ENCODE measurements at places on chromosomes 5 and 9.

GRCh38 chr5:64665243-64665642 is 25.1 kb upstream of the SHISAL2B start:
- no peak for DNase-seq

DNA sequence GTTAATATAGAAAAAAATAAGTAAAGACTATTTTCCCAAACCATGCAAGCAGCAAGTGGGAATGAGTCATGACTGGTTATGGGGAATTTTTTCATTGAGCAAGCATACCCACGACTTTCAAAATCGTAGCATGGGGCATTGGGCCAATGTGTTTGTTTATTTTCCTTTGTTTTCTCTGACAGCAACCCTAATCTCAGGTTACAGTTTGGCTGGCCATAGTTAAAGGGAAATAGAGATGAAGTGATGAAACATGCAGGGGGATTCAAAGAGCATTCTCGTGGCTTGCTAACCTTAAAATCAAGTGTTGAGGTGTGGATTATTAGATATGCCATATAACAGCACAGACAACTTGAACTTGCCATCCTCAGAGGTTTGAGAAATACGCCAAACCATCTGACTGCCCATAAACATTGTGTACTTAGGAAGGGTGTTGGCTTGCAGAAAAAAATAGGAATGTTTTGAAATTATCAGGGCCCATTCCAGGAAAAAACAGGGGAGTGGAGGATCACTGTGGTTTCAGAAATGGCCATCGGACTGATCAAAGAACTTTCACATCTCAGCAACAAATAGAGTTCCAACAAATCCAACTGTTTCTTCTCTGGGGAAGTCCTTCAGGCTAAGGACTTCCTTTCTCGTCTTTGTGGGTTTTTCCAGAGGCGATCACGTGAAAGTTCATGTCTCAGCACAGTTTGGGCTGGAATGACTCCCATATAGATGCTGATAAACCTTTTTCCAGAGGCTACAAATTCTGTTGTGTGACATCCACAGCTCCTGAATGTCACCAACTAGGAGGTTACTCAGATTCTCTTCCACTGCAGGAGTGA is 259.1 kb downstream of the SYK start:
- DNase-seq: no peak

- DNase-seq: no peak
Observed at GRCh38 chr5:77210964-77211690, 647 bp downstream of the PDE8B start.

DNA sequence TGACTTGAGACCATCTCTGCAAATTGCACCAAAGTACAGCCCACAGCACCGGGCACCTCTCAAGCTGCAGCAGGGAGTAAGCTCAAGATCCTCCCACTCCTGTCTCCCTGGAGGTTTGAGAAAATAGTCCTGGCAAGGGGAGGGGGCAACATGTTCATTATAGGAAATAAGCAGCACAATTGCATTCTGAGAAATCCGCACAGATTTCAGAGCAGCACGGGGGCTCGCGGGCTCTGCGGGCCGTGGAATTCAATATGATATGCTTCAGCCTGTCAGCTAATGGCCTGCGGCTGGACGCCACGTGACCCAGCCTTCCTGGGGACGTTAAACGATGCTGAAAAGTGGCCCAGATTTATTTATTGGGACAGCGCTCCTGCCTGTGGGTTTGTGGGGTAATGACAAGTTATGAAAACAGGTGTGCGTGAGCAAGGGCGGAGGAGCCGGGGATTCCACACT is 156.4 kb downstream of the DAB2IP start:
- DNase-seq: no peak

DNA sequence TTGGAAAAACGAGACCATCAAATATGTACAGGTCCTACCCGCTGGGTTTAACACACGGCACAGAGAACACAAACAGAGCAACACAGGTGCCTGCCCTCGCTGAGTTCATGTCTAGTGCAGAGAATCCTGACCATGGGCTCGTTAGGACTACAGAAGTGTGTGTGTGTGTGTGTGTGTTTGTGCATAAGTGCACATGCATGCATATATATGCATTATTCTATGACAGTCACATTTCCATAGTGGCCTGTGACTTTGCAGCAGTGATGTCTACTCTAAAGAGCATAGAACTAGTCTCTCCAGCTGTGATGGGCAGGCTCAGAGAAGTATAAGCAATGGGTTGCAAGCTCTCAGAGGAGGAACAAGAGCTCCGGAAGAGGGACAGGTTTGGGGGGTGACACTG is 27.7 kb downstream of the ORM2 start:
- DNase-seq: no peak

DNA sequence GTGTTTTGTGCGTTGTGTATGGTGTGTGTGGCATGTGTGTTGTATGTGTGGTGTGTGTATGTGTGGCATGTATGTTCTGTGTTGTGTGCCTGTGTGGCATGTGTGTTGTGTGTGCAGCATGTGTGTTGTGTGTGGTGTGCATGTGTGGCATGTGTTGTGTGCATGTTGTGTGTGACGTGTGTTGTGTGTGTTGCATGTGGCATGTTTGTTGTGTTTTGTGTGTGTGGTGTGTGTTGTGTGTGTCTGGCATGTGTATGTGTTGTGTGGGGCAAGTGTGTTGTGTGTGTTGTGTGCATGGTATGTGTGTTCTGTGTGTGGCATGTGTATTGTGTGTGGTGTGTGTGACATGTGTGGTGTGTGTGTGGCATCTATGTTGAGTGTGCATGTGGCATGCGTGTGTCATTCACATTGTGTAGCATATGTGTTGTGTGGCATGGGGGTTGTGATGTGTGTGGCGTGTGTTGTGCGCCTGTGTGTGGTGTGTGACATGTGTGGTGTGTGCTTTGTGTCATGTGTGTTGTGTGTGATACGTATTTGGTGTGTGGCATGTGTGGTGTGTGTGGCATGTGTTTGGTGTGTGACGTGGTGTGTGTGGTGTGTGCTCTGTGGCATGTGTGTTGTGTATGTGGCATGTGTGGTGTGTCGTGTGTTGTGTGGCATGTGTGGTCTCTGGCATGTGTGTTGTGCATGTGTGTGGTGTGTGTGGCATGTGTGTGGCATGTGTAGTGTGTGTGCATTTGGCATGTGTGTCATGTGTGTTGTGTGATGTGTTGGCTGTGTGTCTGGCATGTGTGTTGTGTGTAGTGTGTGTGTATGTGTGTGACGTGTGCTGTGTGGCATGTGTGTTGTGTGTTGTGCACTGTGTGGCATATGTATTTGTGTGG is 46.6 kb upstream of the IRX4 start:
- no peak for DNase-seq
